NCI-H510A treated with DMSO at 0.1 percent for 48 hours (cell line): ENCODE measurements at places on chromosomes 4 and X.

- no peak for DNase-seq
Observed at GRCh38 chrX:11967986-11968869, 170.0 kb upstream of the FRMPD4 start.

DNA sequence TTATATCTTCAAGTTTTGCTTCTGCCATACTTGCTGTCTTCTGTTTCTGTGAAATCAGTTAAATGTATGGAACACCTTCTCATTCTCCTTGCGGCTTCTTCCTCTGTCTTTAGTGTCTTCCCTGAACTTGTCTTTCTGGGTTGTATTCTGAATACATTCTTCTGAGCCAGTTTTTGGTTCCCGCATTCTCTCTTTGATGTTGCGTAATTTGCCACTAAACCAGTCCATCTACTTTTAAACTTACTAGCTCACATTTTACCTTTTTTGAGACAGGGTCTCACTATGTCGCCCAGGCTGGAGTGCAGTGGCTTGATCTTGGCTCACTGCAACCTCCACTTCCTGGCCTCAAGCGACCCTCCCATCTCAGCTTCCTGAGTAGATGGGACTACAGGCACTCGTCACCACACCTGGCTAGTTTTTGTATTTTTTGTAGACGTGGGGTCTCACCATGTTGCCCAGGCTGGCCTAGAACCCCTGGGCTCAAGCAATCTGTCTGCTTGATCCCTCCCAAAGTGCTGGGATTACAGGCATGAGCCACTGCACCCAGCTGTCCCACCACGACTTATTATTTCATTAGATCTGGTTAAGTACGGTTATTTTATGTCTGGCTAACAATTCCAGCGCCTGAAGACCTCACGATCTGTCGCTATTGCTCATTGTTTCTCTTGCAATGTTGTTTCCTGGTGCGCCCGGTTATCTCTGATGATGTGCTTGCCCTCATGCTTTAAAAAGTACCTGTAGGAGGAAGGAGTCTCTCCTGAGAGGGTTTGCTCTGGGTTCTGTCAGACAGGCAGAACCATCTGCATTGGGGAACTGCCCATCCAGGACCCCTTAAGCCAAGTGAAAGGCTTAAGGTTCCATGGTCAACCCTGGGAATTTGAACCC is 9.8 kb upstream of the FAM3A start:
- DNase-seq, result no peak

GRCh38 chr4:133623847-133624246 is 474.8 kb downstream of the PCDH10 start:
- DNase-seq, result no peak

DNA sequence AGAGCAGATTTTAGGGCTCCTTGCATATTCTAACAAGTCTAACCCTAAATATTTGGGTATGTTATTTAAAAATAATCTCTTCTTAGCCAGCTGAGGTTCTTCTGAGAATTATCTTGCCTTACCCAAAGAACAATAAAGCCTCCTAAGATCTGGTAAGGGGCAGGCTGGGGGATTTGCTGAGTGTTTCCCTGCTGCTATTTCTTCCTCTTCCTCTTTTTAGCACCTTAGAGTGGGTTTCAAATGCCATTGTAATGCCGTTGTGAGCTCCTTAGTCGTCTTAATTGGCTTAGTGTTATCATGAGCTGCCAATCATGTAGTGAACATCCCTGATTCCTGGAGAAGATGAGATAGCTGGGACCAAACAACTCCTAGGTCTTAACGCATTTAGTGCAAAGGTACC is 15.4 kb downstream of the STOX2 start:
- no peak for DNase-seq

DNA sequence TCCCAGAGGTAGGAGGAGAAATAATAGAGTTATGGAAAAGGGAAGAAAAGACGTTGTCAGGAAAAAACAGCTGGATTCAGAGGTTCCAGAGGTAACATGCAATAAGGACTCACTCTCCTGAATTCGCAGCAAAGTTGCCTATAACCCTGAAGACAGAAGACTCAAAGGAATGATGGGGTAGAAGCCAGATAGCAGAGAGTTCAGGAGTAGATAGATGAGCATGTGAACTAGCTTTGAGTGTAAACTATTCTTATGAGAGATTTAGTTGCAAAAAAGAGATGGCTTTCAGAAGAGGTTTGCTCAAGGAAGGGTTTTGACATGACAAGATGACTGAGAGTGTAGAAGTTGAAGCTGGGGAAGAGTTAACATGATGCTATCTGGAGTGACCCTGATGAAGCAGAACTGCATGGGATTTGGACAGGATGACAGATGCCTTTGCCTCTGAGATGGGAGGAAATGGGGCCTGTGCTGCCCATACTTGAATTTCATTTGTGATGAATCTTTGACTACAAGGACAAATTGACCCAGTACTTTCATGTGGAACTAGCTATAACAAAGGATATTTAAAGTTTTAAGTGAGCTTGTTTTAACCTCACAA is 73.9 kb downstream of the AMELX start:
- no peak for DNase-seq

GRCh38 chrX:140500441-140500840 is 4.4 kb downstream of the SOX3 start:
- no peak for DNase-seq

DNA sequence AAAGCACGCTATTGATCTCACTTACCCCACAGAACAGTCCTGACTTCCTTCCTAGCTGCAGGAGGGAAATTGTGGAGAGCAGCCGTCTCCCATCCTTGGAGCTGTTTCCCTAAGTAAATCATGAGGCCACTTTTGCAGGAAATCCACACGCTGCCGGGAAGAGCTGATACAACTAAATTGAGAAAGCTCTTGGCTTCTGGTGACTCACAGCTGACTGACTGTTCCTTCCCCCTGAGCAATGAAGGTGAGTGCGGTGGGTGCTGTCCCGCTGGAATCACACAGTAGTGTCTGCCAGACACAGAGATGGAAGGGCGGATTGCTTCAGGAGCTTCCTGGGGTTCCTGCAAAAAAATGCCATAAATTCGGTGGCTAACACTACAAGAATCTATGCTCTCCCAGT is 268.9 kb downstream of the ASMT start:
- no peak for DNase-seq

DNA sequence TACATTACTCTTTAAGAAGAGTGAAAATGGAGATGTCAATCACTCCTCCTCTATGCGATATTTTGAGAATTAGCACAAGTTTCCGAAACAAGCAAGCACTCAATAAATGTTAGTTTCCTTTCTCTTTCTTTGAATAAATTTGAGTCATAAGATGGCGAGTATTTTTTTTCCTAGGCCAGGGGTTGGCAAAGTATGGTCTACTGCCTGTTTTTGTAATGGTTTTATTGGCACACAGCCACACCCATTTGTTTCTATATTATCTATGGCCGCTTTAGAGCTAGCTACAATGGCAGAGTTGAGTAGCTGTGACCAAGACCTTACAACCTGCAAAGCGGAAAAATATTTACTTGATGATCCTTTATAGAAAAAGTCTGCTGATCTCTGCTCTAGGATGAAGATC is 139.5 kb downstream of the MID1 start:
- DNase-seq, result no peak

DNA sequence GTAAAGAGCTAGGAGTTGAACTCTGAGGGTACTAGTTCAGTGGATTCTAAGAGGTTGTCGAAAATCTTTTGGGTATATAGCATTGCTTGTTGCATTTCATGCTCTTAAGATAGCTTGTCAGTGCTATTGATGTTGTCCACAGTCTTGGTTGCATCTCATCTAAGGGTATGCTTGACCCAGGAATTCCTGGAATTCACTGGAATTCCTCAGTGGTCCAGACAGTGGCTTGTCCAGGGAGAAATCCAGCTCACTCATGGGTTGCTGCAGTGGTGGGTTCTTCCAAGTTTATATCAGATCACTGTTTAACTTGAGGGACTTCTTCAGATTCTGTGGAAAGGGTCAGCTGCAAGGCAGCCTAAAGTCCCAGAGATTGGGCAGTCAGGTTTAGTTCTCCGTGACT is 29.8 kb upstream of the SMARCAD1 start:
- no peak for DNase-seq
